NCI-H510A (cell line): ENCODE measurements at places on chromosomes 7 and 10.

DNA sequence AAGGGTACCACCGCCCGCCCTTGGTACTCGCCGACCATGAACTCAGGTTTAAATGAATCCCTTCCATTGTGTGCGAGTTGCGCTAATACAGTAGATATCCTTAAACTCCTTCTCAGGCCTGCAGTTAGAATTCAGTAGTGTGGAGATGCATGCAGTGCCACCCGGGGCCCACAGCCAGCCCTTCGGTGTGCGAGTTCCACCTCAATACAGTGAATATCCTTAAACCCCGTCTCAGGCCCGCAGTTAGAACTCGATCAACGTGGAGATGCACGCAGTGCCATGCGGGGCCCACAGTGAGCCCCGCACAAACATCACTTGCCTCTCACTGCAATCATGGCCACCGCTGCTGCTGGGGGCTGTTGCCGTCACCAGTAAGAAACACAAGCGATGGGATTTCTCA, 261.9 kb downstream of the MAD1L1 start:
- DNase-seq, result no peak

DNA sequence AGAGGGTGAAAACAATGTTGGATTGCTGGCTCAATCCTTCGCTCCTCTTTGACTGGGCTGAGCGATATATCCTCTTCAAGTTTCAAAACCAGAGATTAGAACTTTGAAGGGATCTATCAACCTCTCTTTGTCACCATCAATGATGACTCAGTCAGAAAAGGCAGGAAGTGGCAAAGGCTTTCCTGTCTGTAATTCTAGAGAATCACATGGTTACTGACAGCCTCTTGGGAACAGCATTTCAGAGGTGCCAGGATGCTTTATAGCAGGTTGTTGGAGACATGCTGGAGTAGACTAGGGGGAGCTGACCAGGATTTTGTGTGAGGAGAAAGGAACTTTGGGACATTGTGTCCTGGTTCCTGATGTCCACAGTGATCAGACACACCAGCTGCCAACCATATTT, 81.3 kb downstream of the PRKCQ start:
- no peak for DNase-seq

DNA sequence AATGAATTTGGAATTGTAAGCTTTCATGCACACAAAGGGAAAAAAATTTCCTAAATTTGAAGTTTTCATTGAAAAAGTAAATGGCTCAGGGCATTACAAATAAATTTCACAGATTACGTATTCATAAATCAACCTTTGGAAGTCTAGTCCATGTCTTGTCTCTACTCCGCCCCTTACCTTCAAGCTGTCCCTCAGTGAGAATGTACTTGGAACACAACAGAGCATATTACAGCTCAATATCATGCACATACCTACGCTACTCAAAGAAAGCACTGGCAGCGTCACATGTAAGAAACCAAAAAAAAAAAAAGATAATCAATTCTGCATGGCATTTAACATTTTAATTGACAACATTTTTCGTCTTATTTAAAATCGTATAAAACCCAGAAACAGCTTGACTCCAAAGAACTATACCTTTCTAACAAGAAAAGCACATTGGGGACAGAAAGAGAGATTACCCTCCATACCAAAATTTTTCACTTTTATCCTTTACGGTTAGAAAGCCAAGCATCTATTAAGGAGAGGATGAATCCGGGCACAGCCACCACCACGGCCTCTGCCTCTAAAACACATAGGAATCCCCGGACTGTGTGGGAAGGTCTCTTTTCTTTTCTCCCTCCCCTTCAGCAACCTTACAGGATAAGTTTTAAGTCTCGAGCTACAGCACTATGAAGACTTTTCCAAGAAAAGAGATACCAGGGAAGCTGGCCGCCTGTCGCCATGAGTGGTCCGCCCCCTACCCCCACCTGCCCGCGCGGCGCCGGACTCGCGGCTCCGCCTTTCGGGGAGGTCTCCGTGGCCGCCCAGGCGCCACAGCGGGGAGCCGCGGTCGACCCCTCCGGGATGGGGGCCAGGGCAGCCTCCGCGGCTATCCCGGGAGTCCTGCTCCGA, 1.1 kb downstream of the JMJD1C start:
- DNase-seq, result no peak

GRCh38 chr7:137755427-137755826, 91.3 kb downstream of the DGKI start:
- no peak for DNase-seq

- DNase-seq, result no peak
Measured at GRCh38 chr10:44922021-44922420, 10.9 kb downstream of the TMEM72 start.

DNA sequence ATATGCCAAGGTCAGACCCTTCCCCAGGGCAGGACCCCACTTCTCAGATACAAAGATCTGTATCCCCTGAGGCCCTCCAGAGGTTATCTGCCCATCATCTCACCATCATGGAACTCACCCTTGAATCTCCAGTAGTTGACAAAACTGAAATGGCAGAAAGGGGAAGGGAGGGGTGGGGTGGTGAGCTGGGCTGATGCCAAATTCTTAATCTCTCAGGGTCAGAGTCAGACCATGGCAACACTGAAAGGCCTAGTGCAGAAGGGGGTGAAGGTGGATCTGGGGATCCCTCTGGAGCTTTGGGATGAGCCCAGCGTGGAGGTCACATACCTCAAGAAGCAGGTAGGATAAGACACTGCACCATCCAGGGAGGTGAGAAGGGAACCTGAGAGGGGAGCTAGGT, 3.1 kb downstream of the CNPY4 start:
- DNase-seq, result no peak

DNA sequence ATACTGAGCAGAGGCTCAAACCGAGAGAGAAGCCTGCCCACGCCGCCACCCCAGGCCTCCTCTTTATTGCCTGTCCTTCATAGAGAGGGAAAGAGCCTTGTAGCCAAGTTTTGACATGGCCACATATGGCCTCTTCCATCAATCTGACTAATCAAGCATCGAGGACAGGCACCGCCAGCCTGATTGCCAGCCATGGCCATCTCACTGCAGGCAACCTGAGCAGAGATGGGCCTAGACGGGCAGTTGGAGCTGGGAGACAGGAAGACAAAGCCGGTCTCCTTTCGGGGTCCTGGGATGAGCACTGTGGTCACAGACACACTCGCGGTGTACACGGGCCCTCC, 67.2 kb downstream of the EBF3 start:
- DNase-seq, result no peak

DNA sequence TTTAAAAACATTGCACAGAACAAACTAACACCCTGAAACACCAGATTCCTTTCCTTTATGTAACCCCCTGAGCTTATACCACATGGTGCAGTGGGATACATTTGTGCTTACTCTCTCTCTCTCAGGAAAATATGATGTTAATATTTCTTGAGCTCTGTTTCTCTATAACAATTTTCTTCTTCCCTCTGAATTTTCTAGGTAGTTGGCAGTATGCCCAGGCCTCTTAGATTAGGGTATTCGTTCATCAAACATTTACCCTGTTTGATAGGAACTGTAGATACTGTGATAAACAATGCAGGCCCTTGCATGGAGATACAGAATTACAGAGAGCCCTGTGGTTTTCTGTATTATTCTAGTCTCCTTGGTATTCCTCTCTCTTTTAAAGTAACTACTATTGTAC, 567.8 kb downstream of the IPMK start:
- DNase-seq, result no peak
